ENCODE measurements at places on chromosomes 6 and 20.

DNA sequence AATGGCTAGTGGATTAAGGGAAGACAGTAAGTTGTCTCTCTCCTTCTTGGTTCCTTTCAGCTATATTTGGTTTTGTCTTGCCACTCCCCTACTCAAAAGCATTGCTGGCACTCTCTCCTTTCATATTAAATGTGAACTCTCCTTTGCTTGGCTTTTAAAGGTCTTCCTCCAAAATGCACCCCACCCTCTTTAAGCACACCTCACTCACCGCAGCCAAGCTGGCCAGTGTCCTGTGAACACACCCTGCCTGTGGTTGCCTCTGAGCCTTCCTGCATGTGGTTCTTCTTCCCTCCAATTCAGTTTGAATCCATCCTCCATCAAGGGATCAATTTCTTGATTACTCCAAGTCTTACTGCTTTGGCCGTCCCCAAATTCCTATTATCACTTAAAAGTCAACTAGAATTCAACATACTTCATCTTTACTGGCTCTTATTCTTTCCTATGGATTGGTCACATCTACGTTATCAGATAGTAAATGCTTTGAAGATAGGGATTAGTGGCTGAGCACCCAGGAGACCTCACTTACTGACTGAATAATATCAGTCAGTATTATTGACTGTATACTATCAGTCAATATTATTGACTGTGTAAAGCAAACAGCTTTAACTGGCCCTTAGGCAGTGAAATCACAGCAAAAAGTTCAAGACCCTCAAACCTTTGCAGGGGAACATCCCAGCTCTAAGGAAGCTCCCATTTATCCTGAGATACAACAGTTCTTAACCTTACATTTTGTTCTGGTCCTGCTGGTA, 41.6 kb upstream of the SPDEF start:
- DNase-seq: no peak
- peaks cover 11% of the 10 kb centered on the region for H3K4me1 ChIP-seq
- H3K27me3 ChIP-seq: no peaks in the 10 kb centered on the region

DNA sequence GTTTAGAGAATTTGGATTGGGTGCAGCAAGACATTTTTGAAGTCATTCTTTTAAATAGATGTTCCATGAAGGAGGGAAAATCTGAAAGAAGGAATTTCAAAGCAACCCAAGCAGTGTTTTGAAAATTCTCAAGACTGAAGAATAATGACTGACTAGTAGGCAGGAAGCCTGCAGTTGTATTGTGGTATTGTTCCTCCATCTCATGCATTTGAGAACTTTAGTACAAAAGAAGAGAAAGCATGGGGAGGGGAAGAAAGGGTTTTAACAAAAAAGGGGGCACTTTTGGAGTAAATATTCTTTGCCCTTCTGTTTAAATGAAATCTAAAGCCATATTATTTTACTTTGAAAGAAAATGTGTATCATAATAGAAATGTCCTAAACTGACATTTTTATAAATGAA, 6.6 kb downstream of the NCOA3 start:
- H3K27ac ChIP-seq: no peak overlapping the region
- H3K36me3 ChIP-seq: no peaks in the 10 kb centered on the region
- DNase-seq: no peak
- peaks cover 2% of the 10 kb centered on the region for H3K4me1 ChIP-seq

- no peak overlapping the region for H3K27ac ChIP-seq
- no peak for DNase-seq
- peaks cover 9% of the 10 kb centered on the region for H3K36me3 ChIP-seq
- H3K4me3 ChIP-seq: no peak overlapping the region
These were observed 33.5 kb downstream of the ERMARD start for GRCh38 chr6:169784821-169785340.

DNA sequence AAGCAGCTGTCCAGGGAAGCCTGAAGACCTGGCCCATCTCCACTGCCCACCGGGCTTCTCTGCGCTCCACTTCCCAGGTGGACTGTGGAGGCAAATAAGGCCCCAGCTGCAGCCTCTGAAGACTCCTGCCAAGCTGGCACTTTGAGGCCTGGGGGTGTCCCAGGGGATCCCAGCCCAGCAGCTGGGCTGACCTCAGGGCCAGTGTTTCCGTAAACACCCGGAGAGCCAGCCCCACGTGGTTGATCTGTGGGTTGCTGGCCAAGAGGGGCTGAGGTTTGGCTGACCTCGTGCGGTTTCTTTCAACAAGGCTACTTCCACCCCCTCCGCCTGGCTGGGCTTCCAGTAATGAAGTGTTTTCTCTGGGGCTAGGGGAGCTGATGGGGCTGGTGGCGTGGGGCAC, 12.4 kb upstream of the CCN5 start:
- H3K4me1 ChIP-seq: peaks cover 45% of the 10 kb centered on the region
- no peaks in the 10 kb centered on the region for H3K36me3 ChIP-seq
- peak; percentile 91 for DNase-seq
- no peak overlapping the region for H3K4me3 ChIP-seq
- H3K27me3 ChIP-seq: peaks cover 3% of the 10 kb centered on the region

DNA sequence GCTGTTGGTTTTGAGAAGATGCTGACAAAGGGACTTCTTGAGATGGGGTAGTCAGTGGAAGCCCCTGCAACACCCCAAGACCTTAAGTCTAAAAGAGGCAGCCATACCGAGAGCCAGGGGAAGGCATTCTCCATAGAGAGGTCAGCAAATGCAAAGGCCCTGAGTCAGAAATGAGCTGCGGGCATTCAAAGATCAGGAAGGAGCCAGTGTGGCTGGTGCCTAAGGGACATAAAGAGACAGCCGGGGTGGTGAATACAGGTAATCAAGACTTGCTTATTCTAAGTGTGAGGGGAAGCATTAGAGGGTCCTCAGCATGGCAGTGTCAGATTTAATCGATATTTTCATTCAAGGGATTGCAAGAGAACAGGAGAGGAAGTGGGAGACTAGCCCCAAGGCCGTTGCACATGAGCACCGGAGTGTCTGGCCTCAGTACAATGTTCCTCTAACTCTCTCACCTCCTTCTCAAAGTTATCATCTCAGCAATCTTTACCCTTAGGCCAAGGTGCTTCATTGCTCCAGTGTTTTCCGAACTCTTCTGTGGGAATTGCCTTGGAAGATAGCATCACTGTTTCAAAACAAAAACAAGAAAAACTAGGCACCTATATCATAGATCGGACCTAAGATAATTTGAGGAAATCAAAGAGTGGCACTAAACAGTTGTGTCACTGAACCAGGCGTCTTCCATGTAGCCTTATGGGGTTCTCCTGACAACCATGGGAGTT, 173.2 kb downstream of the DOK5 start:
- no peak for DNase-seq
- no peak overlapping the region for H3K4me3 ChIP-seq
- no peaks in the 10 kb centered on the region for H3K27me3 ChIP-seq
- H3K4me1 ChIP-seq: no peaks in the 10 kb centered on the region
- H3K36me3 ChIP-seq: no peaks in the 10 kb centered on the region
- no peak overlapping the region for H3K27ac ChIP-seq

DNA sequence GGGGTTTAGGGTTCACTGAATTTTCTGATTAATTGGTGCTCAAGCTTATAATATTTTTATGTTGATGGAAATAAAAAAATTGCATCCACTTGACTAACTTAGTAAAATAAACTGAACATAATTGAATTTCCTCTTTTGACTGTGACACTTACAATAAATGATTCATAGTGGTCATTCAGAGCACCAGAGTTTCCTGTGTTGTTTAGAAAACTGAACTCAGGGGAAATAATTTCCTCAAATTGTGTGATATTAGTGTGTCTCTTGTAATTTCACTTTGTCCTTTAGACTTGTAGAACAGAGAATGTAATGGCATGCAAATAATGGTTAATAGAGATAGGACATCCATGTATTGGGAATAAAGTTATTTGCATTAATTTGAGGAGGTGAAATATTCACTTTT, 319.7 kb upstream of the MAN1A1 start:
- no peak for DNase-seq
- H3K4me3 ChIP-seq: no peak overlapping the region
- no peaks in the 10 kb centered on the region for H3K36me3 ChIP-seq
- H3K27ac ChIP-seq: no peak overlapping the region
- H3K4me1 ChIP-seq: no peaks in the 10 kb centered on the region

DNA sequence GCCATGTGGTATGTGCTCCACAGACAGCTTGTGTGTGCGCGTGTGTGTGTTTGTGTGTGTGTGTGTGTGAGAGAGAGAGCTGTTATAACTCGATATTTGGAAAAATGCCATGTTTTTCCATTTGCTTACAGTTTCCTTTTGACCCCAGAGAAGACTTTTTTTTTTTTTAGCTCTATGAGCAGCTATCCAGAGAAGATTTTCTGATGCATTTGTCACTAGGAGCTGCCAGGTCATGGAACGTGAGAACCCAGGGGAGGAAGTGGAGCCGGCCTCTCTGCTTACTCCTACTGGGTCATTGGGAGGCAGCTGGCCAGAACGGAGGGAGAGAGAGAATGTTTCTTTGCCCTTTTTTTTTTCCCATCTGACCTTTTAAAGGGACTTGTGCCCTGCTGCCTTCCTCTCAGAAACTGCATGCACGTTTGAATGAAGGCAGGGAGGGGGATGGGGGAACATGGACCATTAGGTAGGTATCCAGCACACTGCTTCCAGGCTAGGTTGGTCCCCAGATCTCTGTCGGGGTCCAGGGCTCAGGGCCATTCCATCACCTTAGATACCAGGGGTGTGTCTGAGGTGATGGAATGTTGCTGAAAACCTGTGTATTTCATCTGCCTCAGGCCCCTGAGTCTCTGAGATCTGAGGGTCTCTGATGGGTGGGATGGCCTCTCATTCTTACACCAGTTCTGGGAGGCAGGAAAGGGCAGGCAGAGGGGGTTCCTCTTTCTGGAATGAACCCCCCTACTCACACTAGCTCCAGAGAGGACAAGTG, 11.2 kb upstream of the MRPS18A start:
- H3K36me3 ChIP-seq: no peaks in the 10 kb centered on the region
- H3K4me1 ChIP-seq: peaks cover 31% of the 10 kb centered on the region
- H3K27ac ChIP-seq: peak overlapping the region; percentile 86
- H3K27me3 ChIP-seq: no peaks in the 10 kb centered on the region

DNA sequence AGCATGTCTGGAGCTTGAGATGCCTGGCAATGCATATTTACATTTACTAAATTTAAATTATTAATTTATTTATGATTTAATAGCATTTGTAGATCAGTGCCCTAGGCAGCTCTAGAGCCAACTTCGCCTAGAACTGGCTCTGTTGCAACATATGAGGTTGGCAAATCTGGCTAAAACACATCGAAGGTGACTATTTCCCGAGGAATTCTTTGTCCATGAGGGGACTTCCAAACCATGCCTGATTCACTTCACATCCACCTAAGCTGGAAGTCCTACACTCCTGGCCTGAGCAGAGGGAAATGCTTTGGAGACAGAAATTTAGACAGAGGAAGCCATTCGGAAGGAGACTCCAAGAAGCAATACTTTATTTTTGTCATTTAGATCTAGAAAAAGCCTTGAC, 211.0 kb upstream of the ARG1 start:
- H3K27ac ChIP-seq: no peak overlapping the region
- H3K27me3 ChIP-seq: peaks cover 3% of the 10 kb centered on the region
- H3K4me3 ChIP-seq: no peak overlapping the region
- no peak for DNase-seq
- H3K4me1 ChIP-seq: no peaks in the 10 kb centered on the region

GRCh38 chr6:4169028-4169789, 33.8 kb upstream of the ECI2 start:
- no peak overlapping the region for H3K4me3 ChIP-seq
- DNase-seq: peak; percentile 42
- no peaks in the 10 kb centered on the region for H3K27me3 ChIP-seq
- peak overlapping the region; percentile 46 for H3K27ac ChIP-seq

- no peak overlapping the region for H3K27ac ChIP-seq
- no peaks in the 10 kb centered on the region for H3K4me1 ChIP-seq
- H3K4me3 ChIP-seq: no peak overlapping the region
- no peak for DNase-seq
- H3K27me3 ChIP-seq: no peaks in the 10 kb centered on the region
- H3K36me3 ChIP-seq: no peaks in the 10 kb centered on the region
These were observed 164.1 kb downstream of the TFAP2A start for GRCh38 chr6:10250655-10251220.

DNA sequence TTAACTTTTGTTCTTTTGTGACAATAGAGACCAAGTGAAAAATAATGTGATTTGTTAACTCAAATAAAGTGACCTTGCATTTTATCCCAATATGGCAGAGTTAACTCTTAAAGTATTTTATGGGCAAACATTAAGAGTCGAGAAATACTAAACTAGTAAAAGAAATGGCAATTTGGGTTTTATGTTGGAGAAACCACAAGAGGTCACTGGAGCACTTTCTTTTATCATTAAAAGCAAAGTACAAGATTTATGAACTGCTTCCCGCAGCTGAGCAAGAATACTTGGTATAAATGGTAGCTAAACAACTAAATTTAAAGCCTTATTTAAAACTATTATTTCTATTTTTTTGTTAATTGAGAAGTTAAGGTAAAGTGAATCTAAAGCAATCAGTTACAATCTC, 33.5 kb upstream of the MCM9 start:
- no peaks in the 10 kb centered on the region for H3K4me1 ChIP-seq
- H3K4me3 ChIP-seq: no peak overlapping the region
- DNase-seq: peak; percentile 1
- H3K27me3 ChIP-seq: no peaks in the 10 kb centered on the region
- no peak overlapping the region for H3K27ac ChIP-seq

GRCh38 chr6:32689531-32690501, 23.4 kb upstream of the HLA-DQB1 start:
- H3K36me3 ChIP-seq: no peaks in the 10 kb centered on the region
- no peak for DNase-seq
- H3K27me3 ChIP-seq: no peaks in the 10 kb centered on the region

DNA sequence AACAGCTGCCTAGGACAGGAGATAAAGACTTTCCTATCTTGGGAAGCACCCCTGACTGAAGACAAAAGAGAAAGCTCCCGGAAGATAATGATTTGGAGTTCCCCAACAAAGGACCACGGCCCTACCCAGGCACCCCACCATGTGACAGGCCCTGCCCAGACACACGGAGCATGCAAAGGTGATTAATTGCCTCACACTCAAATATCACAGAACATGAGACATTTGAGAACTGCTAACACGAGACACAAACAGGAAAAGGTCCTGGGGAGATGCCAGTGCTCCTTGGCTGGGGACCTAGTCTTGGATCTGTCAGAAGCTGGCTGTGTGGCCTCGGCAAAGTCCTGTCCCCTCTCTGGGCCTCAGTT, 82.5 kb upstream of the PTPN1 start:
- peak overlapping the region; percentile 14 for H3K27ac ChIP-seq
- DNase-seq: no peak
- peaks cover 27% of the 10 kb centered on the region for H3K4me1 ChIP-seq
- no peak overlapping the region for H3K4me3 ChIP-seq

DNA sequence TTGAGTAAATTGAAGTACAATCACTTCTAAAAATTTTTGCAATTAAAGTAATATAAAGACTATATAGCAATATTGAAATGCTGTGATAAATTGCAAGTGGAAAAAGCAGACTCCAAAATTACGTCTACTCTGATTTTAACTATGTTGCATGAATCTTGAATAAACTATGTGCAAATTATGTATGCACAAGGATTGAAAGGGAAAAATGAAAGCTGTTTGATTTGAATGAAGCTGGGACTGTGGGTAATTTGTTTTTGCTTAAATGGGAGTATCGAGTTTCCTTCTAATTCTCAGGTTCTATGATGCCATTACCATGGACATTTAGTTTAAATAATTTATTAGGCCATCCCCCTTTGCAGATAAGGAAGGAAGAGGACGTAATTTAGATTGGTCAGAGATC, 198.7 kb upstream of the MYLIP start:
- DNase-seq: no peak
- no peaks in the 10 kb centered on the region for H3K4me1 ChIP-seq
- H3K36me3 ChIP-seq: no peaks in the 10 kb centered on the region
- H3K27ac ChIP-seq: no peak overlapping the region

Measured in IMR-90 (cell line).